Spleen (tissue), 13 donors: ENCODE measurements at places on chromosomes 4 and X.

GRCh38 chr4:79088946-79089691 is 149.9 kb upstream of the PAQR3 start:
- DNase-seq, result no peak

- no peak for DNase-seq
Measured at GRCh38 chrX:70769659-70770227, 138.8 kb downstream of the TEX11 start.

DNA sequence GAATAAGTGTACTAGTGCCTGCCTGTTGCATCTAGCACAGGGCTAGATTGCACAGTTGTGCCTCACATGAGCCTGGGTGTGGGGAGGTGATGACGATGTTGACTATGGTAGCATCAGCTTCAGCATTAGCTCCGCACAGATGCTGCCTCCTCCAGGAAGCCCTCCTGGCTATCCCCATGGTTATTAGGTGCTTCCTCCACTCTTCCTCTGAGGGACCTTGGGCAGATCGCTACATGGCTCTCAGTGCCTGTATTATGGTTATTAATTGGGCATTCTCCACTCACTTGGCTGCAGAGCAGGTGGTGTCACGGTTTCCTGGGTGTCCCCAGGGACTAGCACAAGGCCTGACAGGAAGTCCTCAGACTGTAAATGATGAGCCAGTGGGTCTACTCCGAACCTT is 325.6 kb downstream of the ARHGAP10 start:
- DNase-seq, result no peak

- DNase-seq, result peak; percentile 87
Measured at GRCh38 chrX:20265726-20266681, 705 bp downstream of the RPS6KA3 start.

GRCh38 chr4:26029568-26030131 is 115.6 kb downstream of the SMIM20 start:
- no peak for DNase-seq

- DNase-seq, result no peak
Measured at GRCh38 chrX:143027275-143027674, 1.5 kb downstream of the SPANXN4 start.

DNA sequence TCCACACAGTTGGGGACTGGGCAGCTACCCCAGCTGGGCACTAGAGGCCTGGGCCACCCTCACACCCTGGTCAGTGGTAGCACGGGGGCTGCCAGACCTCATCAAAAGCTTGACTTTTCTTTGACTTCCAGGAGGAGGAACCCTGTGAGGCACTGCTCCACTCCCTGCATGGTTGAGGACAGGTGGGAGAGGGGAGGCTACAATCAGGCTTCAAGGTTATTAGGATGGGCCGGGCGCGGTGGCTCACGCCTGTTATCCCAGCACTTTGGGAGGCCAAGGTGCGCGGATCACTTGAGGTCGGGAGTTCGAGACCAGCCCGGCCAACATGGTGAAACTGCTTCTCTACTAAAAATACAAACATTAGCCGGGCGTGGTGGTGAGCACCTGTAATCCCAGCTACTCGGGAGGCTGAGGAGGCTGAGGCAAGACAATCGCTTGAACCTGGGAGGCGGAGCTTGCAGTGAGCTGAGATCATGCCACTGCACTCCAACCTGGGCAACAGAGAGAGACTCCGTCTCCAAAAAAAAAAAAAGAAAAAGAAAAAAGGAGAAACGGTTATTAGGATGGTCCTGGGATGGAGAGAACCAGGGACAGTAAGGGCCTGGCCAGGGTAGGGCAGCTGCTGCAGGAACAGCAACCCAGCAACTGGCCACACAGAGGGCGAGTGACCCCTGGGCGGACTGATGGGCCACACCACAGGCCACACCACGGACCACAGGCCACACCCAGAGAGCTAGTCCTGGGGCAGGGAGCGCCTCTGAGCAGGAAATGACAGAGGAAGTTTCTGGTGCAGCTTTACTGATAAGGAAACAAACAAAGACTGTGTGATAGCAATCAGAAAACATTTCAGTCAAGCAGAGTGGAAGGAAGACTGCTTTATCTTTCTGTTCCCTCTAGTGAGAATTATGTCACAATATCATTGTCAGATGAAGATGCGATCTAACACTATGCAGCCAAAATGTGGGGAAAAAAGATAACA is 20.5 kb upstream of the OPN1LW start:
- DNase-seq, result peak; percentile 88

GRCh38 chr4:172740434-172740833 is 428.2 kb upstream of the GALNT7 start:
- DNase-seq, result no peak

GRCh38 chr4:120037411-120037810 is 29.2 kb downstream of the MAD2L1 start:
- no peak for DNase-seq

DNA sequence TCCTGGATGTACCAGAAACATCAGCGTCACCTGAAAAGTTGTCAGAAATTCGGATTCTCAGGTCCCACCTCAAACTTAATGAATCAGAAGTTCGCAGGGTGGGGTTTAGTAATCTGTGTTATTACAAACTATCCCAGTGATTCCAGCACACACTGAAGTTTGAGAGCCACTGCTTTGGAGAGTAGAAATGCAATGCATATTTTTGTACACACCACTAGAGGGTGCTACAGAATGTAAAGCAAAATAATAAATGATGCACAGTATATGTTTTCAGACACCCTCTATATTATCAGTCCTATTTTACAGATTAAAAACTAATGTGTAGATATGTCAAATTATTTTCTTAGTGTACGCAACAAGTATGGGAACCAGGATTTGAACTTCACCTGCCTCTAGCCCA is 2.4 kb upstream of the MORF4L2 start:
- no peak for DNase-seq

GRCh38 chr4:154597798-154598774 is 7.5 kb upstream of the FGA start:
- DNase-seq, result no peak

GRCh38 chrX:87525771-87526229 is 8.2 kb downstream of the KLHL4 start:
- no peak for DNase-seq

GRCh38 chr4:108135549-108136209 is 33.1 kb downstream of the LEF1 start:
- no peak for DNase-seq

DNA sequence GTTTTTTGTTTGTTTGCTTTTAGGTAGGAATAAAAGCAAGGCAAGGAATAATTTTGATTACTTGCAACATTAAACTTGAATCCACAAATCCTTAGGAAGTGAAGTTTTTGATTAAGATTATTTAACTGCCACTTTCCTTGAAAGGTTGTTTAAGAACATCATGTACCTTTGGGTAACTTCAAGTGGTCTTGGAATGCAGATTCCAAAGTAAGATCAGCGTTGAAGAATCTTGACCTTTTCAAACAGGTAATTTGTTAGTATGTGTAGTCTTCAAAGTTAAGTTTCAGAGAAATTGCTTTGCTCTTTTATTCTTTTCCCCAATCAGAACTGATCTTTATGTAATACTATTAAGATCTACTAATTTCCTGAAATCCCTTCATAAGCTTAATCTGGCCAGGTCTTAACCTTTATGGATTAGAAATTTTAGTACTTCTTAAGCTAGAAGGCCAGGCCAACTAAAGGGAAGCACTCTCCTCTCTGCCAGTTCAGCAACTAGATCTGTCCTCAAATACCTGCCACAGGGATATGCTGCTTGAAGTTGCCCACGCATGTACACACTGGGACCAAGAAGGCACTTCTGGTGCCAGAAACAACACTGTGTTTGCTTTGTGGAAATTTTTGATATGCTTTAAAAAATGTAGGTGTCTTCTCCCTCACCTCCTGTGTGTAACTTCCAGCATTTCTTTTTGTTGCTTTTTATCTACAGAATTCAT is 7.4 kb downstream of the NPNT start:
- no peak for DNase-seq

DNA sequence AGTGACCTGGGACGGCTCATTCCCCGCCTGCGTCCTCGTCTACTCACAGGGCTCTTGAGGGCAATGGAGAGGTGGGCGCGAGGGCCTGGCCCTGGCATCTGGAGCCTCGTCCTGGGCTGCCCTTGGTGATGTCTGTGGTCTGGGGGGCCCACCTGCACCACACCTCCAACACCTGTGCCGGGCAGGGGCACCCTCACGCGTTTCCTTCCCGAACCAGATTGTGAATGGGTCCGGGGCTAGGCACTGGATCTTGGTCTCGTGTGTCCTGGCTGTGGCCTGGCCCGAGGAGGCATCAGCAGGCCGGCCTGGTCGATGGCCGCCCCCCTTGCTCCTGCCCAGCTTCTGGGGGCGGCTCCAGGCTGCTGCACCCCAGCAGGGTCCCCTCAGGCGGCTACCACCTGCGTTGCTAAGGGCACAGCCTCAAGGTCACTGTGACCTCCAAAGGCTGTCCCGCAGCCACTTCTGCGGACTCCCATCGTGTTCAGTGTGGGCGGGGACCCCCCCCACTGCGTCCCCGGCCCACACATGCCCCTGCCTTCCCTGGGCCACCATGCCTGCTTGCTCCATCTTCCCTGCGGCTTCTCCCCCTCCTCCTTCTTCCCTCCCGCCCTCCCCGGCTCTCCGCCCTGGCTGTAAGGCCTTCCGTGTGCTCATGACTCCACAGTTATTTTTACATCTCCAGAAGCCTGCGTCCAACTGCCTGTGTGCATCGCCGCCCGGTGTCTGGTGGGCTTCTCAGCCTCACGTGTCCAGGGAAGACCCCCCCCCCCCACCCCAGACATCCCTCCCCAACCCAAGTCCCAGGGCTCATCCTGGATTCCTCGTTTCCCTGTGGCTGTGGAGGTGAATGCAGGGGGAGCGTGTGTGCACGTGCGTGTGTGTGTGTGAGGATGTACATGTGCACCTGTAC is 3.8 kb downstream of the DOK7 start:
- DNase-seq, result peak; percentile 57

DNA sequence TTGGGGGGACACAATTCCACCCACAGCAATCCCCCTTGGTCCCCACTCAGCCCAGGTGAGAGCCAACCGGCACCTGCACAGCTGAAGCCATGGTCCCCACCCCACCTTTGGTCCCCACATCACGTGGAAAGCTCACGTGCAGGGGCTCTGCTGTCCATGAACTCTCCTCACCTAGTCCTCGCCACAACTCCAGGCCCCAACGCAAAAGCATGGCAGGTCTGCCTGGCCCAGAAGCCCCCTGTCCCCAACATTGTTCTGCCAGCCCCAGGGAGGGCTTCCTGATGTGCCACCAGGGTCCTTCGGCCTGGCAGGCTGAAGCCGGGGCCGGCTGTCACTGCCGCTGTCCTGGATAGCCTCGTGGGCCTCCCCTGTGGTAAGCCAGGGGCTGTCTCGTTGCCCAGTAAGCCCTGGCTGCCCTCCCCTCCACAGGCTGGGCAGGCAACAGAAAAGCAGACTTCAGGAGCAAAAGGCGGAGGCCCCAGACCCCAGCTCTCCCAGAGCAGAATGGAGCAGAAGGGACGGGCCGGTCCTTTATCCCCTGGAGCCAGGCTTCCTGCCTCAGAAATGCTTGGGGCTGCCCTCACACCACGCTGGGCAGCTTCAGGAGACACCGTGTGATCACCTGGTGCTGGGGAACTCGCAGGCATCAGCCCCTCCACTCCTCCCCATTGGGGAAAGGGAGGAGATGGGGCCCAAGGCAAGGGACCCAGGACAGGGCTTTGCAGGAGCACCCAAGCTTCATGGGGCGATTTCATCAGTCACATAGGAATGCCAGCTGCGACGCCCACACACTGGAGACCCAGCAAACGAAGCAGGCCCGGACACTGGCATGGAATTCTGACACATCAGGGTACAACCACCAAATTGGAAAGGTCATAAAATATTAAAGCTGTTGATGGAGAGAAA is 103.7 kb downstream of the ADRA2C start:
- DNase-seq, result peak; percentile 65

DNA sequence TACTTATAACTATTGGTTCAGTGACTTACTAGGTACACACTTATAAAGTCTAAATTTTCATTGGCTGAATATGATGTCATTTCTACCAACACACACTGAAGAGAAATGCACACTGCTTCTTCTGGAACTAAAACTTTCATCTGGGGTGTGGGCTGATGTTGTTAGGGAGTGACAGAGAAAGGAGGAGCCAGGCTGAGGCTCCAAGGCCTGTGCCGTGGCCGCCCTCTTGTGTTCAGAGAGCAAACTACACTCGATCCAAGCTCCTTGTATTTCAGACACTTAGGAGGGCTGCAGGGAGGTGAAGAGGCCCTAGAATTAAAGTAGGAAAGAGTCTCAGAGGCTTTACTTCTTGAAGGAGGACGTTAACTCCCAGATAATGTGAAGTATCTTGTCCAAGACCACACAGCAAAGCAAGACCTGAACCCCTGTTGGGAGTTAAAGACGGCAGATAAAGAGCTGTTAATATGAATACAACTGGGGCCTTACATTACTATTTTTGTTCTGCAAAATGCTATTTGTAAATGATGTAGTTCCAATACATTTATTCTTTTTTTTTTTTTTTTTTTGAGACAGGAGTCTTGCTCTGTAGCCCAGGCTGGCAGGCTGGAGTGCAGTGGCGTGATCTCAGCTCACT is 137.5 kb downstream of the AFAP1 start:
- DNase-seq, result peak; percentile 87

DNA sequence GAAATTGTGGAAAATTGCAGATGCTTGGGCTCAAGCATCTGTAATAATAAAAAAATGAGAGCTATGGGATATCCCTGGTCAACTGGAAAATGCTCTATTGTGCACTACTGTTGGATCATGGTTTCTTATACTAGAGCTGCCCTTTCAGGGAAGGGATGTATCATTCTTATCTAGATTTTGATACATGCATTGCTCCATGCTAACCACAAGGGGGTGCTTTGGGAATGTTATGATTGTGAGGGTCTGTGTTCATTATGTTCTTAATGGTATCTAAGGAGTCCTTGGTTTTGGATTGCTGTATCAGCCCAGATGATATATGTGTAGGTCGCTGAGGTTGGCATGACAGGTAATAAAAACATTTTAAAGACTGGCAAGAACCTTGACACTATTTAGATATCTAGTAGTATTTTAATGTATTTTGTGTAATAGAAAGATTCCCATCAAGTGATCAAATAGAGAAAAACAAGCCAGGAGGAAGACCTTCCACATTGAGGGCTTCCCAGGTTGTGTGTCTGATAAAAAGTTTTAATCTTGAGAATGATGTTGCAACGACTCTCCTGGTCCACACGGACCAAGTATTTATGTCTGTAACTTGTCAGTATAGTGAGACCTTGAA is 49.2 kb upstream of the TLR2 start:
- no peak for DNase-seq

DNA sequence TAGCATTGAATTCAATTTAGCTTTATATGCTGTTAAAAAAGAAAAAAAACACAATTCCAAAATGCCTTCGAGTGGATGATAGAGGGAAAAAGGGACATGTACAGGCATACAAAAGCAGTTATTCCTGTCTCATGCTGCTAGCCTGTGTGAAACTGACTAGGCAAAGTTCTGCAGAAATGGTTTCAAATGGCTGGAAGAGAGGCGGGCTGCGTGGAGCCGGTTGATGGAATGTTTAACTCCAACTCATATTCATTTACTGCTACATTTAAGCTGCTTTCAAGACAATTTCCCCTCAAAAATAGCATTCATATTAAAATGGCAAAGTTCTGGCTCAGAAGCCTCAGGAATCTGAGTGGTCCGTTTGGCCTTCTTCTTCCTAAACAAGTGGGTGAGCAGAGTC is 143.8 kb upstream of the PPARGC1A start:
- DNase-seq, result no peak

GRCh38 chr4:89942811-89943210 is 48.2 kb downstream of the MMRN1 start:
- no peak for DNase-seq

GRCh38 chr4:169268951-169269760 is 1.6 kb downstream of the SH3RF1 start:
- no peak for DNase-seq
